ENCODE measurements at places on chromosomes 2 and 18.

DNA sequence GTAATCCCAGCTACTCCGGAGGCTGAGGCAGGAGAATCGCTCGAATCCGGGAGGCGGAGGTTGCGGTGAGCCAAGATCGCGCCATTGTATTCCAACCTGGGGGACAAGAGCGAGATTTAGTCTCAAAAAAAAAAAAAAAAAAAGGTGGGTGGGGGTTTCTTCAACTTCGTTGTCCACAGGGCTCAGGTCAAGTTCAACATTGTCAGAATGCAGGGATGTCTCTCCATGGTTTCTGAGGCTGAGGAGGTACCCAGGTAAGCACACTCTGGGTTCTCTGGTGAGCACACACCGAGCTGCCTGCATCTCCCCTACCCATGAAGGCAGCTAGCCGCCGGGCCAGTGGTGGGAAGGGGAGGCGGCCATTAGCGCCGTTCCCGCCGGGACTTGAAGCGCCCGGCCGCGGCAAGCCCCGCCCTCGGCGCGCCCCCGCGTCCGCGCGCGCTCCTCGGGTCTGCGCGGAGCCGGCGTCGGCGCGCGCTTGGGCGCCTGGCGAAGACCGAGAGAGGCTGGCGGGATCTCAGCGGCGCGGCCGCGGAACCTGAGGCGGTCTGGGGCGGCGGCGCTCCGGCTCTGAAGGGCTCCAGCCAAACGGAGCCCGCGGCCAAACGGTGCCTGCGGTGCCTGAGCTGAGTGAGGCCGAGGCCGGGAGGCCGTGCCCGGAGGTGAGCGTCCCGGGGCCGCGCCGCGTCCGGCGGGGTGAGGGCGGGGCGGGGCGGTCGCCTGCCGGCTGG, at the start of gene UBXN2A:
TSS of gene UBXN2A (plus strand) at position 477 of the 731 bp plus-strand sequence. CDS start 17,852 bp downstream, outside the sequence.
- DNase-seq, result peak; percentile 60

DNA sequence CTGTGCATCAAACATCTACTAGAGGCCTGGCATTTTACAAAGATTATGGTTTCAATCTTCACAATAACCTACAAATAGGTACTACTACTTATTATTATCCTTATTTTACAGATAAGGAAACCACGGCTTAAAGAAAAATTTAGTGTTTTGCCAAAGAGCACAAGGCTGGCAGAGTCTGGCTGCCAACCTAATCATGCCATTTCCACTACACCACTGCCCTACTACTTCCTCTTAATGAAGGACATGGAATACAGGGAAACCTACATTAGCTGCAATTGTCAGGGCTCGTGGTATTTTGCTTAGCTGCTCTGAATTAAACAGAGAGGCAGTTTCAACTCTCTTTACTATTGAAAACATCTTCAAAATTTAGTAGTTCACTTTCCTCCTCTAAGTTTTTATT, 5.9 kb downstream of the MBOAT2 start:
- DNase-seq, result no peak

DNA sequence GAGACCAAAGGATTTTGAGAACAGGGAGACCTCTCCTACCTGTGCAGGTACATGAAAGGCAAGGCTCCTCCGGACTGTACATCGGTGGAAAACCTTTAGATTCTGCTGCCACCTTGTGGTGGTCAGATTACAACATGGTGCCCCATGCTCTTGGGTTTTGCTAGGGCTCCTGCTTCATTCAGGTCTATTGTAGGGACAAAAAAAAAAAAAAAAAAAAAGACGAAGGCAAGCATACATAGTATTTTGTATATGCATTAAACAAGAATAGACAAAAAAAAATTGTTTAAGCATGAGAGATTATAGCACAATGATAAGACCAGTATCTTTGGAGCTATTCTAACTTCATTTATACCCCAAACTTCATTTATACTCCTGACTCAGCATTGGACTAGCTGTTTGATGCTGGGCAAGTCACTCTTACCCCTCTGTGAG, 27.4 kb upstream of the SPR start:
- peak; percentile 20 for DNase-seq

GRCh38 chr2:199462956-199463692, 5.4 kb upstream of the SATB2 start:
- no peak for DNase-seq

GRCh38 chr2:15649561-15650255, 58.0 kb downstream of the DDX1 start:
- DNase-seq, result no peak

DNA sequence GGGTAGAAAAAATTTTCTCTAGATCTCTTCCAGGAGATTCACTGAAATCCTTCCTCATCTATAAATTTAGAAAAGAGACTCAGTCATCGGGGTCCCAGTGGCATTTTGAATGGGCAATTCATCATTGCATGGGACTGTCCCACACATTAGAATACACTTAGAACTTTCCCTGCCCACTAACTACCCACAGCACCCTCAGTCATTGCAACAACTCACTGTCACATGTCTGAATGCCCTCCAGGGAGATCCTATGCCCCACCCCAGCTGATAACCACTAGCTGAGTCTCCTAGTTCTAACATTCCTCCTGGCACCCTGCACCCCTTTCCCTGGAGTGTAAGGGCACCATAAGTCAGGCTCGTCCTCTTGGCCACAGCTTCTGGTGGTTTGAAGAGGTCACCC, 89.6 kb downstream of the INSIG2 start:
- DNase-seq, result no peak

- DNase-seq, result no peak
Observed at GRCh38 chr2:197205585-197206215, 104.9 kb downstream of the ANKRD44 start.

DNA sequence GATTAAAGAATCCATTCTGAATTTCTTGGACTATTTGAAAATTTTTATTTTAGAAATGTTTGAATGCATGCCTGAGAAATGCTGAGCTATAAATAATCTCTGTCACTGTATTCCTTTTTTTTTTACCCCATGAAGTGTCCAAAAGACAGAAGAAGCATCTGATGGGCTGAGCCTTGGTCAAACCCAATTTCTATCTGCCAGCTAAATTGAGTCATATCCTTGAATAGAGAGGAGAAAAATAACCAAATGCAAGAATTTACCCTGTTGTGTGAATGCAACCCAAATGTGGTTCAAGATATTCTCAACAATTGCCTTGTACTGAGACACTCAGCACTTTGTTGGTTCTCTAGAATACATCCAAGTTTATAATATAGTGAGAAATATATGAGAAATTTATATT, 223.5 kb downstream of the UBE2E3 start:
- DNase-seq, result no peak

DNA sequence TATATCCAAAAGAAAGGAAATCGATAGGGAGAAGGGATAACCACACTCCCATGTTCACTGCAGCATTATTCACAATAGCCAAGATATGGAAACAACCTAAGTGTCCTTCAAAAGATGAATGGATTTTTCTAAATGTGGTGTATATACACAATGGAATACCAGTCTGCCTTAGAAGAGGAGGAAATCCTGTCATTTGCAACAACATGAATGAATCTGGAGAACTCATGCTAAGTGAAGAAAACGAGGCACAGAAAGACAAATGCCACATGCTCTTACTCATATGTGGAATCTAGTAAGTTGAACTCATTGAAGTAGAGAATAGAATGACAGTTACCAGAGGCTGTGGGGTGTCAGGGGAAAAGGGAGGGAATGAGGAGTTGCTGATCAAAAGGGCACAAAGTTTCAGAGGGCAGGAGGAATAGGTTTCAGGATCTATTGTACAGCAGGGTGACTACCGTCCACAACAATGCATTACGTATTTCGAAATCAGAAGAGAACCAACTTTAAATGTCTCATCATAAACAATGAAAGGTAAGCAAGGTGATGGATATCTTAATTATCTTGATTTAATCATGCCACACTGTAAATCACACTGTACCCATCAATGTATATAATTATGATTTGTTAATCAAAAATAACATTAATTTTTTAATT, 46.1 kb downstream of the SIGLEC15 start:
- no peak for DNase-seq

- DNase-seq, result no peak
Observed at GRCh38 chr2:33204945-33205344, 258.2 kb downstream of the LTBP1 start.

DNA sequence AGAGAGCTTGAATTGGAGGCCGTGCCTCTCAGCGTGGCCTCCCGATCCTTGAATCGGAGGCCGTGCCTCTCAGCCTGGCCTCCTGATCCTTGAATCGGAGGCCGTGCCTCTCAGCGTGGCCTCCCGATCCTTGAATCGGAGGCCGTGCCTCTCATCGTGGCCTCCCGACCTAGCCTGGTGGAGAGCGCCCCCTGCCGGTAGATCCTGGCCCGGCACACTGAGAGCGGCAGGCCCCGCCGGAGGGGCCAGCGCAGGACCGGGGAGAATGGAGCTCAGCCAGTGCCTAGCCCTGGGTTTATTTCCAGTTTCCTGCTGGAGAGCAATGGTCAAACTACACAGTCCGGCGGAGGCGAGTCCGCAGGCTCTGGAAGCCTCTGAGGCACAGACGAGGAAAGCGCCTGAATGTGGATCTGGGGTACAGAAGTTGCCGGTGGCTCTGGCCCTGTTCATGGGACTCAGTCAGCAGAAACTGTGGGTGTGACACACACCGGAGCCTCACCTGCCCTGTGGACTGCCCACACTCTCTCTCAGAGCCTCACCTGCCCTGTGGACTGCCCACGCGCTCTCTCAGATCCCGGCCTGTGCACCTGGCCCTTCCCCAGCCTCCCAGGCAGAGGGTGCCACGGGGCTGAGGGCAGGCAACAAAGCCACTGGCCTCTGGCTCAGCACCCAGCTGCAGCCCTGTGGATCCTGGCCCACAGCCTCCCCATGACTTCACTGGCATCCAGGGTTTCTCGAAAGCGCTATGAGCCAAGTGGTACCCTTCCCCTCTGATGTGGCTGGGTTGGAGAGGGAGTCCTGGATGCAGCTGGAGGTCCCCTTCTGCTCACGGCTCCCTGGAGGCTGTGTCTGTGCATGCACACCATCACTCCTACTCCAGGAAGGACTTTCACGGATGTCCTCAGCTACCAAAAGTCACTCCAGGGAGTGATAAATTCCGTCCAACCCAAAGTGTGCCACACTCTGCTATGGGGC, 1.5 kb downstream of the IL36B start:
- DNase-seq, result no peak

DNA sequence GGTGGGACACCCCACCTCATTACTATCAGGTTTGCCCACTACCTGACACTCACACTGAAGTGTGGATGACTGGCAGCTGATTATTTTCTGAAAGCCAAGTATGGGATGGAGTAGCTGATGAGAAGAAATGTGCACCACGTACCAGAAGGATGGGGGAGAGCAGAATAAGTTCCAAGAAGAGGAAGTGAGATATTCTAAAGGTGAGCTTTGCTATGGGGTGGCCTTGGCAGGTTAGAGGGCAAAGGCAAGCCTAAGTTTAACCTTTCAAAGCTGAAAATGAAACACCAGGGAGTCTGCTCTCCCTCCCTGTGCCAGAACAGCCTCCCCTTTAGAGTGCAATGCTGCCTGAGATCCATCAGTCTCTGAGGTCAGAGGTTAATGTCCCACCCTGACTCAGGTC, 196.1 kb upstream of the OSR1 start:
- DNase-seq, result no peak

- DNase-seq, result no peak
Observed at GRCh38 chr2:13650586-13651180, 933.9 kb downstream of the TRIB2 start.

GRCh38 chr2:153196378-153197058, 282.0 kb downstream of the RPRM start:
- DNase-seq, result no peak

- DNase-seq, result no peak
Observed at GRCh38 chr18:12255626-12256026, 1.5 kb downstream of the CIDEA start.

GRCh38 chr2:168006498-168006897, 240.9 kb downstream of the STK39 start:
- DNase-seq, result no peak

GRCh38 chr2:217999595-217999959, 3.2 kb downstream of the TNS1 start:
- DNase-seq, result no peak

- no peak for DNase-seq
Observed at GRCh38 chr2:203062126-203062525, 47.5 kb downstream of the NBEAL1 start.

DNA sequence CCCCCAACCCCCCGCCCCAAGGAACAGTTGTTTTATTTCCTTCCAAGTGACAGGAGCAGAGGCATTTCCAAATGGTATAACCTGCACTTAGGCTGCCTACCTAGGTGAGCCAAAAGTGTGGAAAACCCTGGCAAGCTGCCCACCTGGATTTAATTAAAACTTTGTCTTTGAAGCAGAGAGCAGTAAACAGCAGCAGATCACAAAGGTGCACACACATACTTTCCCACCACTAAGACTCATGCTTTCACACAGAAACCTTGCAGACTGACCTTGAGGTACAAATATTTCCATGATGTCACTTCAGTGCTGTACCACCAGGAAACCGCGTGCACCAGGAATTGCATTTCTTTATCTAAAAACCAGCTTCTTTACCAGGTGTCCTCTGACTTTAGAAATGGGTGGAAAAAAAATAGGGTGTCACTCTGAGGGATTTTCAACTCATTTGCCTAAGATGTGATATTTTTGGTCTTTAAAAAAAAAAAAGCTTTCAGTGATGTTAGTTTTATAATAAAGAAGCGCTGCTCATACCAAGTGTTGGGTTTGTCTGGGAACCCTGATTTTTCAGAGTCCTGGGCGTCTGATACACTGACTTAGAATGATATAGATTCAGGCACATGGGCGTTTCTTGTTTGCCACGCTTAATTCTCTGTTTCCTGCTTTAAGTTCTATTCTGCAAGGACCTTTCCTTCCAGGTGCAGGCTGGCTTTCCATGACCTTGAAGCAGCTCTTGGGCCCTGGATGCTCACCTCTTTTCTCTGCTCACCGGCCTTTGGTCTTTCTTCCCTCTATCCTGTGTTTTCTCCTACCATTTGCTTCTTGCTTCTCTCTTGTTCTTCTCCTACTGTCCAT, 70.7 kb upstream of the BCL2L11 start:
- no peak for DNase-seq

- DNase-seq, result no peak
Observed at GRCh38 chr2:149204686-149205085, 125.7 kb upstream of the LYPD6 start.

GRCh38 chr2:164810843-164811242, 30.8 kb downstream of the COBLL1 start:
- DNase-seq, result no peak

DNA sequence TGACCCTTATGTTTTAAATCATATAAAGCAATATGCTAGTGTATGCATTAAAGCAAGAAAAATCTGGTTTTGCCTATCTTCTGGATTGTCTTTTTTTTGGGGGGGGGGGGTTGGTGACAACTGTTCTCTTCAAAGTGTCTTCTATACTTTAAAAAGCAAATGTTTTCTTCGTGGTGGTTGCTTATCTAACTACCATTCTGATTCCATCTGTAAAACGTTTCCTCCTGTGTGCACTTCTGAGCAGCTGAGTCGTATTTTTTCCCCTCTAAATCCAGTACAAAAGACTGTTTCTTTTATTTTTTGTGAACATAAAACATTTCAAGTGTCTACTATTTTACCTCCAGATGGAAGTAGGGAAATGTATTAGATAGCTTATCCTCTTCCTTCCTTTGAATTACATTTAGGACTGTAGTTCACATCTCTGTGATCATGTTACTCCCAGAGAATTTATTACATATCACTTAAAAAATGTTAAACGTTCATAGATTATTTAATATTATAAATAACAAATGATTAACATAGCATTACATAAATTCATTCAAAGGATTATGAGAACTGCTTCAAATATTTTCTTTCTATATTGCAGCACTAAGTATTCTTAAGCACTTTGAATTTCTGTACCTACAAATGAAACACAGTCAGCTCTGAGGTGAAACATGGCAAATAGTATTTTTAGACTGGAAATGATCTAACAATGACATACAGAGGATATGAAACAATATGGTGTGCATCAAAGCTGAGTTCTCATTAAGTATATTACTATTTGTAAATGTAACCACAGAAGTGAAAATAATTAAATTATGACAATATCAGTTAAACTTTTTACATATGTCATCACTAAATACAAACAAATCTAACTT, 56.4 kb downstream of the SCN3A start:
- DNase-seq, result no peak

Measured in smooth muscle cell of the brain vasculature (primary cell).